ENCODE measurements at places on chromosomes 5 and 9. TPM values are rescaled to one million over a fixed set of nuclear protein-coding genes. Genes with fewer than 3 reads are reported as not detected.

The AGXT2 gene
- total RNA-seq, result not detected

The HINT1 gene
- total RNA-seq, result 120 TPM

The SLC24A2 gene
- not detected for total RNA-seq

The RNF130 gene
- total RNA-seq, result 18.4 TPM

The PCDHGB5 gene
- 12.1 TPM for total RNA-seq

The HABP4 gene
- total RNA-seq, result 14.1 TPM

The PHF2 gene
- 9.2 TPM for total RNA-seq

The APBB3 gene
- 9.8 TPM for total RNA-seq

The DPH7 gene
- total RNA-seq, result 21.9 TPM

The MOCS2 gene
- total RNA-seq, result 41.6 TPM

The IL4 gene
- total RNA-seq, result not detected

The ST6GALNAC6 gene
- 41.8 TPM for total RNA-seq

The CDH9 gene
- total RNA-seq, result not detected

The PCDHGA10 gene
- 6.8 TPM for total RNA-seq

The MYO10 gene
- total RNA-seq, result 4.5 TPM

The SPINK13 gene
- not detected for total RNA-seq

The PARP8 gene
- total RNA-seq, result 11.9 TPM

The ZBTB6 gene
- total RNA-seq, result 7.3 TPM

The PRR16 gene
- 21.3 TPM for total RNA-seq

The AMBP gene
- not detected for total RNA-seq

The DBH gene
- total RNA-seq, result not detected

The PRDM9 gene
- total RNA-seq, result not detected

The SLC34A1 gene
- not detected for total RNA-seq

The ZNG1E gene
- total RNA-seq, result 18.8 TPM

The GPR21 gene
- total RNA-seq, result 0.73 TPM

The SMC2 gene
- total RNA-seq, result 23.1 TPM

The IL9 gene
- total RNA-seq, result not detected

The RETREG1 gene
- 2.7 TPM for total RNA-seq

The PNPLA7 gene
- 0.98 TPM for total RNA-seq

The LRRC19 gene
- total RNA-seq, result not detected

The IFNA2 gene
- total RNA-seq, result not detected

The LSM11 gene
- total RNA-seq, result 3.3 TPM

The EMB gene
- total RNA-seq, result 0.98 TPM

The UGCG gene
- 53.4 TPM for total RNA-seq

The ATP10B gene
- not detected for total RNA-seq

The PELO gene
- total RNA-seq, result 17.2 TPM

The ECSCR gene
- total RNA-seq, result 0.37 TPM

The CCNJL gene
- not detected for total RNA-seq

The PCSK5 gene
- 9.8 TPM for total RNA-seq

The RLN1 gene
- total RNA-seq, result not detected

The TRIM7 gene
- 13.5 TPM for total RNA-seq

The IL5 gene
- total RNA-seq, result not detected

The PSMB7 gene
- 202 TPM for total RNA-seq

The SLC25A2 gene
- total RNA-seq, result 0.39 TPM

The CDKN2A gene
- total RNA-seq, result 24.0 TPM

The CATSPER3 gene
- total RNA-seq, result under 0.01 TPM

The GABRA6 gene
- not detected for total RNA-seq

The EQTN gene
- not detected for total RNA-seq

The ECPAS gene
- 116 TPM for total RNA-seq

The TMEM267 gene
- 10.0 TPM for total RNA-seq

The OTP gene
- total RNA-seq, result not detected

The PCDHGA9 gene
- 4.3 TPM for total RNA-seq

All from subcutaneous preadipocyte (primary cell).